ENCODE measurements at places on chromosomes 12 and 14.

GRCh38 chr12:55067701-55068100 lies 47.9 kb downstream of the NEUROD4 start:
- no peak for DNase-seq

DNA sequence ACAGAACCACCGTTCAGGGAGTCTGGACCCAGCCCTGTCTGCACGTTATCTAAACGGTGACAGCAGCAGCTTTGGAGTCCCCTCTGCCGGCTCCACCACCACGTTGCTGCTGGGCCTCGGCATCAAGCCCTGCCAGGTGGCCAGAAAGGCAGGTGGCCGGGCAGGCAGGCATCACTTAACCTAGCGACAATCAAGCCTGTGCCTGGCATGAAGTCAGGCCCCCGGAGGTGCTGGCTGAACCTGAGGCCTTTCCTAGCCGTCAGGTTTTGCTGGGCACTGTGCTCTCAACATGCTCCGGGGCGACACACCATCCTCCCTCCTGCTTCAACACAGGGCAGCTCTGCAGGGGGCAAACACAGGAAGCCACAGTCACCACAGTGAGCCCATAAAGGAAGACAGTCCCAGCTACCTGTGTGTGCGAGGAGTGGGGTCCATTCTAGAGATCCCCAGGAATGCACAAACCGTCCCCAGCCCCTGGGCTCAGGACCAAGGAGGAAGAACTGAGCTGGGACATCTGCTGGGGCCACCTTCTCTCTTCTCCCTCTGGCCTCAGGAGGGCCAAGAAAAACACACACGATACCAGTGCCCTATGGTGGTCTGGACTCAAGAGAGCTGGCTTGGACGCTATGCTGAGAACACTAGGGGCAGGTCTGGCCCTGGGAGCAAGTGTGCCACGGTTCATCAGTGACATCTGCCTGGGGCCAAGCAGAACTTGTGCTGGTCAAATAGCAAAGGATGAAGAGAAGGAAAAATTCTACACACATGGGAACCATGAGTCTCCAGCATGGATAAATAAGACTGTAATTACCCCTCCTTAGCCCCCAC lies 44.7 kb downstream of the CCDC88C start:
- DNase-seq = peak; percentile 71

DNA sequence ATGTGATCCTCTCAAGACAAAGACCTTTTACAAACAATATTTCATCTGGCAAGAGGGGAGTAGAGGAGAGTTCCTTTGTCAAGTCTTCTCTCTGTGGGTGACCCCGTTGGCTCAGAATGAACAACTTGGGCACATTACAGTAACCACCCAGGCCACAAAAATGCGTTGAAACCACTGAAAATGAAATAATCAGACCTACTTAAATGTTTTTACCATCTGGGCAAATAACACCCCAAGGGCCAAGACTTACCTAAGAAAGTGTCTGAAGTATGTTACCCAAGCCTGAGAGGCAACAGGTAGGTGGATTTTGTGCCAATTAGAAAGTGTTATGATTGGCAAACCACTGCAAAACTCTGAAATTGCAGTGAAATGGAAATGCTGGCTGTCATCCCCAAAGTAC lies 1.3 kb downstream of the TC2N start:
- peak; percentile 79 for DNase-seq

DNA sequence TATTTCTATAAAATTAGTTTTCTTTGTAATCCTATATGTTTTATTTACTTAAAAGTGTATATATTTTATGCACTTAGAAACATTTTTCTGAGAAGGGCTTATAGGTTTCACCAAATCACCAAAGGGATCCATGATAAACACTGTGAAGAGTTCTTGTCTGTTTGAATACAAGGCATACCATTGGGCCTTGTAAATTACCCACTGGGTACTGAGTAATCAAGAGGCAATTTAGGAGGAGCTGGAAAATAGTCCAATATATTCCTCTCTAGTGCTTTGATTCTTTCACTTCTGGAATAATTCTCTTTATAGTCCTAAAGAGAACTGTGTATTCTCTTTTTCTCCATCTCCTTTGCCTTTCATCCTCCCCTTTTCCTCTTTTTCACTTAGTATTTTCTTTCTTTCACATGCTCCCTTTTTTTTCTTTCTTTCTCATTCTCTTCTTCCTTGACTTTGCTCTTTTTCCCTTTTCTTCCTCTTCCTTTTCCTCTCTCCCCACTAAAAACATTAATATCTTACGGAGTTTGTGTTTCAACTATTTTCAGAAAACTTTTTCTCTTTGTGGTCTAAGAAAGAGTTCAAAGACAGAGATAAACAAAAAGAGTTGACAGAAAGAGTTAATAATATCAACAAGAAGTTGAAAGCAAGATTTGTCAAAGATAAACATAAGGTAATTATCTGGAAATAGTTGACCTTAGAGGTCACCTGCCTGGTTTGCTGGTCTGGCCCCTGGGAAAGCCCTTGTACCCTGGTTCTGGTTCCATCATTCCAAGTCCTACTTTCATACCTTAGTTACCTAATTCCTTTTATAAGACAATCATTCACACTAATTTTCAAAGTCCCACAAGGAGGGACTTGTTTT lies 435.3 kb downstream of the RAD51B start:
- DNase-seq = no peak

GRCh38 chr12:53221203-53222080 lies 10.6 kb downstream of the RARG start:
- DNase-seq = peak; percentile 63

- peak; percentile 30 for DNase-seq
Observed at GRCh38 chr12:19757317-19757877, 318.1 kb downstream of the AEBP2 start.

DNA sequence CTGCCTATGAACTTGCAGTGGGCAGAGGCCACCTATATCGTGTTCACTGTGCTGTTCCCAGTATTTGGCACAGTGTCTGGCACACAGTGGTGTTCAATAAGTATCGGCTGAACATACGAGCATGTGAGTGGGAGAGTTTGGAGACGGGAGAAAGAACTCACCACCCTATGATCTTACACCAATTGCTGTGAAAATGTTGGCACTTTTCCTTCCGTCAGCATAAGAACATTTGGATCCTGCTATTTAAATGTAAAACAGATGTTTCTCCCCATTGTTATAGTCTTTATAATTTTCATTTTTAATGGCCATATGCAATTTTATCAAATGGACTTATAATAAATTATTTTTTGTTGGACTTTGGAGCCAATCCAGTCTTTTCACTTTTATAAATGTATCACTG lies 144.4 kb downstream of the EFCAB11 start:
- DNase-seq = no peak

GRCh38 chr14:24058260-24058950 lies 6.6 kb downstream of the CARMIL3 start:
- peak; percentile 81 for DNase-seq

- no peak for DNase-seq
Observed at GRCh38 chr12:120361506-120362208, 7.3 kb downstream of the MSI1 start.

- DNase-seq = no peak
Observed at GRCh38 chr12:80313209-80313608, 130.8 kb upstream of the PTPRQ start.

- no peak for DNase-seq
Observed at GRCh38 chr12:54555670-54556257, 6.4 kb downstream of the PDE1B start.
